B cell (primary cell): ENCODE measurements at places on chromosomes 3 and 15.
A peak's percentile ranks its signal among the peaks of the same experiment; 100 is the strongest.

DNA sequence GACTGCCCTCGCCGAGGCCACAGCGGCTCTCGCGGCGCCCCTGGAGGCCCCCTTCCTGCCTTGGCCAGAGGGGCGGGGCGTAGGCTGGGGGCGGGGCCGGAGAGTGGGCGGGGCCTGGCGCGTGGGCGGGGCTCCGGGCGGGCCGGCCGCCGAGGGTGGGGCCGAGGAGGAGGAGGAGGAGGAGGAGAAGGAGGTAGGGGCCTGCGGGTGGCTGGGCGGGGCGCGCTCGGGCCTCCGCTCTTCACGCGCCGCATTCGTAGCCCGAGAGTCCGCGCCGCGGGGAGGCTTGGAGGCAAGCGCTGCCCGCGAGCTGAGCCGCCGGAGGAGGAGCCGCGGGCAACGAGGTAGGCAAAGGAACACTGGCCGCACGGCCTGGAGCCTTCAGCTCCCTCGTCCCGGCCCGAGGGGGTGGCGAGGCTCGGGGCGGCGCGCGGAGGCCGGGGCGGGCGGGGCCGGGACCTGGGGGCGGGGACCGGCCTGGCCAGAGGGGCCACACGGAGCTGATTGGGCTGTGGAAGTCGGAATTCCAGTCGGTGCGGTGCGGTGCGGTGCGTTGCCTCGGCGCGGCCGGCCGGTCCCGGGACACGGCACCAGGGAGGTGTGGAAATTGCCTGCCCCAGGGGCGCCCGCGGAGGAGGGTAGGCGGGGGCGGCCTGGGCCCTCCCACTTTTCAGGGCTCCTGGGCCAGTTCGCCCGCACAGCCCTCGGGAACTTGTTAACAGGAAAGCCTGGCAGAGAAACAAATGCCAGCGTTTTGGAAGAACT, at the start of gene PPP2R3A:
PPP2R3A (plus strand) TSS at position 223 of the 765 bp plus-strand sequence. CDS start 35,771 bp downstream, outside the sequence.
- DNase-seq, result peak; percentile 73

GRCh38 chr15:83339396-83339795, 54.9 kb upstream of the BNC1 start:
- DNase-seq, result no peak

DNA sequence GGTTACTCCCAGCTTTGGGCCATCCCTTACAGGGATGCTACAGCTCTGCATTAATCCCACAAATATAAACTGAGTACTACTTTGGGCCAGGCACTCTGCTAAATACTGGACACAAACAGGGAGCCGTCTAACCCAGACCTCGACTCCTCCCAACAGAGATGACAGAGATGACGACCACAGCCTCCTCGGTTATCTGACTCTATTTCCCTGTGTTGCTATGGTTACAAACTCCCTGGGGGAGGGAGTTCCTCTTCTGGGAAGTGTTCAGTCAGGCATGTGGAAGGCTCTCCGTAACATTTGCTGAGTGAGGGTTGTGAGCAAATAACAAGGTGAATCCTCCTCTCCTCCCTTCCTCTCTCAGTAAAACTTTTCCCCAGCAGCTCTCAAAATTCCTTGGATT, 6.7 kb upstream of the CMTM7 start:
- peak; percentile 76 for DNase-seq

GRCh38 chr15:50944672-50945071, 36.2 kb downstream of the AP4E1 start:
- no peak for DNase-seq

DNA sequence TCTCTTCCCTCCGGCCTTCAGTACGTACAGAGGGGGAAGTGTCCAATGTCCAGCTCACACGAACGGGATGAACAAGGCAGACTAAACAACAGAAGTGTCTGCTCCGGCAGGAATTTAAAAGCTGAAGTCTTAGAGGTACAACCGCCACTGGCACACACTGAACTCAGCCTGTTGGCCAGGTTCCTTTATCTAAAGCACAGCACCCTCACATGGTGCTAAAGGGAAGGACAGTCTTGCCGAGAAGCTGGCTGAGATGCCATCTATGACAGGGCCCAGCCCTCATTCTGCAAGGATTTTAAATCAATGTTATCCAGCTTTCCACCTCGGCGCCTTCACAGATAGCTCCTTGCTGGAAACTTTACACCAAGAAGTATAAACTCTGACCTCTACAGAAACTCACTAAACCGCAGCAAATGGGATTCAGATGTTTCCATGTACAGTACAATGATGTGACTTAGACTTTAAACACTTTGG, 2.8 kb downstream of the ADAMTS17 start:
- peak; percentile 29 for DNase-seq

GRCh38 chr3:50630394-50630793, 13.4 kb downstream of the MAPKAPK3 start:
- DNase-seq, result no peak

- no peak for DNase-seq
Observed at GRCh38 chr15:25691544-25692430, 171.3 kb downstream of the ATP10A start.

- DNase-seq, result no peak
Observed at GRCh38 chr3:46314517-46314916, 39.4 kb upstream of the CCR2 start.

DNA sequence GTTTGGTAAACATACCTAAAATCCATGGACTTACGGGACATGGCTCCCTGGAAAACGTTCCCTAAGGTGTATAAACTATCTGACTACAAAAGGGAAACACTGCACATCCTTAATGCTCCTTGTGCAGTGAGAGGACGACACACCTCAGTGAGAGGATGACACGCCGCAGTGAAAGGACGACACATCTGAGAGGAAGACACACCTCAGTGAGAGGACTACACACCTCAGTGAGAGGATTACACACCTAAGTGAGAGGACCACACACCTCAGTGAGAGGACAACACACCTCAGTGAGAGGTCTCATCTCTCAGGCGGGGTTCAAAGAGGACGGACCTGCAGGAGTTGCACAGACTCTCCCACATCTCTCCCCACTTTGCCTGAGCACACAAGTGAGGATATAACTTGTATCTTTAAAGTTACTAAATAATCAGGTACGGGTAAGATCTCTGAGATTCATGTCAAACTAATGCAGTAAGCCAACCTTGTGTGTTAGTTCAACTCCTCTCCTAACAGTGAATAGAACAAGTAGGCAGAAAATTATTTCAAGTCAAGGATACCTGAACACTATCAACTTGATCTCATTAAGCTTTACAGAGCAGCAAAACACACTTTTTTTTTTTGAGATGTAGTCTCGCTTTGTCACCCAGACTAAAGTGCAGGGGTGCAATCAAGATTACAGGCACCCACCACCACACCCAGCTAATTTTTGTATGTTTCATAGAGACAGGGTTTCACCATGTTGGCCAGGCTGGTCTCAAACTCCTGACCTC, 32.1 kb downstream of the HERC2 start:
- no peak for DNase-seq

- DNase-seq, result no peak
Observed at GRCh38 chr15:35061825-35062737, 23.0 kb downstream of the NANOGP8 start.

GRCh38 chr15:49438962-49439631, 16.1 kb downstream of the FGF7 start:
- peak; percentile 9 for DNase-seq

DNA sequence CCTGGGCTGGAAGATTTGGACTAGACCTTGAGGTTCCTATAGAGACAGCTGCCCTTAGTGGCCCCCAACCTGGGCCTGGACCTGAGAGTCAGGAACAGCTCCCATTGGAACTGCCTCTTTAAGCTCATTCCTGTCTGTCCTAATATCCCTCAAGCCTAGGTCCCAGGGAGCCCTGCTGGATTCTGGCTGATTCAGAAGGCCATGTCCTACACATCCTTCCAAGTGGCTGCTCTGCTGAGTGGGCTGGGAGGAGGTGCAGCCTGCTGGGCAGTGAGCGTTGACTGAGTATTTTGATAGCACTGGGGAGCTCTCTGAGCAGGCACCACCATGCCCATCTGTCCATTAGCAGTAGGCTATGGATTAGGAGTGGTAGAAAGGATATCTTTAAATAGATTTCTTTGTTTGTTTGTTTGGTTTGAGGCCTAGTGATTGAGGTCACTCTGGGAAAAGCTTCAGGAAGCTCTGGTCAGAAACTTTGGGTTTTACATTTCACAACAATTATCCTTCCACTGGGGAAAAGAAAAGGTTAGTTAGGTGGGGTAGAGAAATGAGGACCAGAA, 54.6 kb upstream of the ATOSA start:
- no peak for DNase-seq
